ENCODE measurements at places on chromosomes 1 and 21.

DNA sequence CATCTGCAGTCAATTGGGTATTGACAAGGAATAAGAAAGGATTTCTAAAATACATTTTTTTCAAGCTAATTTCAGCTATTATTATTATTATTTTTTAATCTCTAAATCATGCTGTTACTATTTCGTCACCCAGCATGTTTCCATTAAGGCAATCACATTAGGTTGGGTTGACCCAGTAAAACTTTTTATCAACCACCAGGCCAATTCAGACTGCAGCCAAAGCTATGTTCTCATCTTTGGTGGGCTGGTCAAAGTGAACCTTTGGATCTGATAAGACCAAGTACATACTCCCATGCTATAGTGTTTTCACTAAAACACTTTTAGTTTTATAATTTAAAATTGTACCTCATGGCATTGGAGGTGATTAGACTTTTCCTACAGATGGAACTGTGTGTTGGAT, 198.6 kb downstream of the PBX1 start:
- no peak for DNase-seq

DNA sequence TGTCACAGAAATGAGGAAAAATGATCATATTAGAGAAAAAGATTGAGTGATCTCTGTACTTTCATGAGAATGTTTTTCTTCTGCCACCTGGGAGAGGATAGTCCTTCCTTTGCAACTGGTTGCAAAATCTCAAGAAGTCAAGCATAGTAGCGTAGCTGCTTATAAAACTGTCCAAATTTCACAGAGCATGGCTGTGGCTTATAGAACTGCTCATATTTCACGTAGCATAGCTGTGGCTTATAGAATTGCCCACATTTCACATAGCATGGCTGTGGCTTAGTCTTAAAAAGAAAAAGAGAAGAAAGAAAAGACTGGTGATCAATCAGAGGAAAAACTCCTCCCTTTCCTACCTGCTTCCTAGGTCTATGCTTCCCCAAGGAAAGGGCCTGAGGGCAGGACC, 329.5 kb downstream of the SIPA1L2 start:
- DNase-seq = no peak

GRCh38 chr1:94020764-94021579, 100.0 kb downstream of the ABCA4 start:
- DNase-seq = no peak

- DNase-seq = no peak
Measured at GRCh38 chr1:10583641-10584040, 108.9 kb downstream of the PEX14 start.

GRCh38 chr1:195562074-195562473, 1046.2 kb downstream of the KCNT2 start:
- DNase-seq = no peak

GRCh38 chr1:40808002-40808401, 24.4 kb downstream of the KCNQ4 start:
- DNase-seq = no peak

DNA sequence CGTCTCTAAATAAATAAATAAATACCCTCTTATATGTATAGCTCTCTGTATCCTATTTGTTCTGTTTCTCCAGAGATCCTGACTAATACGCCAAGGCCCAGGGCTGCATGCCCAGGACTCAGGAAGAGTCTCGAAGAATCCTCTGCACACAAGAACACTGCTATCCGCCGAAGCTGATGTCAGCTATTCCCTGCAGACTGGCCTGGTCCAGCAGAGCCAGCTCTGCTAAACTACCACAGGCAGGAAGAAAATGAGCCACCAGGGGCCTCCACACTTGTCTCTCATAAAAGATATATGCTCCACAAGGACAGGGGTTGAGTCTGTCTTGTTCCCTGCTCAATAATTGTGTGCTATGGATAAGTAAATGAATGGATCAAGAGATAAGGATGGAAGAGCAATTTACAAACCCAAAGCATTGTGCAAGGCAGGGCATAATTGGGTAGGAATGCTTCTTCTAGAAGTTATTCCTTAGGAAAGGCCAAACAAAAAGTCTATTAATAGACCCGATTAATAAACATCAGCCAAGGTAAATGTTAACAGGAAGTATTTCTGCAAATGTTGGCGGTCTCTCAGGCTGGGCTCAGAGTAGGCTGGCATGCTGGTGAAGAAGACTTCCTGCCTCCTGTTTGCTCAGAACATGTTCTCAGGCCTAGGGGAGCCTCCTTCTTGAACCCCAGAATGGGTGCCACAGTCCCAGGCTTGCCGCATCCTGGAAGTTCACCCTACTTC, 26.3 kb upstream of the MAN1C1 start:
- DNase-seq = no peak

- no peak for DNase-seq
Measured at GRCh38 chr1:44273560-44274350, 60.5 kb downstream of the DMAP1 start.

DNA sequence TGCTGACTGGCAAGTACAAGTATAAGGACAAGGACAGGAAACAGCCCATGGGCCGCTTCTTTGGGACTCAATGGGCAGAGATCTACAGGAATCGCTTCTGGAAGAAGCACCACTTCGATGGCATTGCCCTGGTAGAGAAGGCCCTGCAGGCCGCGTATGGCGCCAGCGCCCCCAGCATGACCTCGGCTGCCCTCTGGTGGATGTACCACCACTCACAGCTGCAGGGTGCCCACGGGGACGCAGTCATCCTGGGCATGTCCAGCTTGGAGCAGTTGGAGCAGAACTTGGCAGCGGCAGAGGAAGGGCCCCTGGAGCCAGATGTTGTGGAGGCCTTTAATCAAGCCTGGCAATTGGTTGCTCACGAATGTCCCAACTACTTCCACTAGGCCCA, 32.0 kb downstream of the SLC16A1 start:
- no peak for DNase-seq

DNA sequence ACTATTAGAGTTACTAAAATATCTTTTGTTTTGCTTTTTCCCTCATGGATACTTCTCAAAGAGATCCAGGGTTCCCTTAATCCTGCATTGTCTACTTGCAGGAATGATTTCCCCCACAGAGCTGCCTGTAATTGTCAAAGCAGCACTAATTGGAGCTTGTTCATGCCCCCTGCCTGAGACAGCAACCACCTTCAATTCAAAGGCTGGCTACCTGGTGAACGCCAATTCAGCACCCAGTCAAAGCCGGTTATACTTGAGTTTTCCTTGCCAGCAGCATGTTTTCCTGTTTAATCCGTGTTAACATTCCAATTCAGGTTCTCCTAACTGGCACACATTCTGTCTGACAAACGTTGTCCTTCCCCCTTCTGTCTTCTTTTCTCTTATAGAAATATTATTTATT, 382.9 kb downstream of the NTNG1 start:
- DNase-seq = no peak

DNA sequence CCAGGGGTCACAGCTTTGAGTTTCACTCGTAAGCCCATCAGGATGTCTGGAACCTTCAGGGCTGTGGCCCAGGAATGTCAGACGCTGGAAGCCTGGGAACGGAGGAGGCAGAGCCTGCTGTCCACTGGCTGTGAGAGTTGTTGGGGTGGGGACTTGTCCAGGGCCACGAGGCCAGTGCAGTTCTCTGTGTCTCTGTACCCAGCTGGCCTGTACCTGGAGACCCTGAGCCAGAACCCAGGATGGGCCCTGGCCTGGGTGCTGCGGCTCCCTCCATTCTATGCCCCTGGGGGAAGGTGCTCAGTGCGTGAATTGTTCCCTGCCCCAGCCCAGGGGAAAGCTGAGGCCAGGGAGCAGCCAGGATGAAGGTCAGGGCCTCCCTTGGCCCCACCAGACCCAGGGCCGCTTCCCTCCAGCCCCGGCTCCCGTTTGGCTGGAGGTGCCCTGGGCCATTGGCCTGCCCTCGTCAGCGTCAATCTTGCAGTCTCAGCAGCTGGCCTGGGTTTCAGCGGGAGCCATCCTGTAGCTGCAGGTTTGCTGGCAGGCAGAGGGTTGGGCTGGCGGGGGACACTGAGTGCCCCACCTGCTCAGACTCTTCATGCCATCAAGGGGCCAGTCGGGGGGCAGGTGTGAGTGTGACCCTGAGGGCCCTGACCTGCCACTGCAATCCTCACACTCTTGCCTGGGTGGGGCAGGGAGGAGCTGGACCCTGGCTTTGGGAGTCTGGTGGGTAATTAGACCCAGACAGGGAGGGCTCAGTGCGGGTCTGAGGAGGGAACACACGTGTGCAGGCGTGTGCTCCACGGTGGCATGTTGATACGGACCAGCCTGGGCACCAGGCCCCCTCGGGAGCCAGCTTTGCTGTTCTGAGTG, 724 bp upstream of the CALML6 start:
- DNase-seq = no peak

DNA sequence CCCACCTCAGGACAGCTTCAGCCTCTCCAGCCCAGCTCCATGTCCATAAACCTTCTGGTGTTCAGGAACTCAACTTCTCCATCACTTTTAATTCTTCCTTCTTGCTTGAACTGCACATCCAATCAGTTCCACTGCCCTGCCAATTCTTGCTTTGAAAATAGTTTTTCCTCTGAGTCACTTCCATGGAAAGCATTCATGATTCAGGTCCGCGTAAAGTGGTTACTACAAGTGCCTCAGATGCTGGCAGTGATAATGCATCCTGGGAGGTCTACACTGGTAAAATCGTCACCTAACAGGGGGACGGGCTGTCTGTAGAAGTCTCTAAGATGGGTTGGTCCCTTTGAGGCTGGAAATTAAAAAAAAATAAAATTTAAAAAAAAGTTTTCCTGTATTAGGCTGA, 25.9 kb upstream of the RCAN1 start:
- DNase-seq = no peak

GRCh38 chr1:41751804-41752513, 166.8 kb downstream of the HIVEP3 start:
- no peak for DNase-seq

GRCh38 chr1:54973205-54973921, 7.1 kb upstream of the TMEM61 start:
- no peak for DNase-seq

DNA sequence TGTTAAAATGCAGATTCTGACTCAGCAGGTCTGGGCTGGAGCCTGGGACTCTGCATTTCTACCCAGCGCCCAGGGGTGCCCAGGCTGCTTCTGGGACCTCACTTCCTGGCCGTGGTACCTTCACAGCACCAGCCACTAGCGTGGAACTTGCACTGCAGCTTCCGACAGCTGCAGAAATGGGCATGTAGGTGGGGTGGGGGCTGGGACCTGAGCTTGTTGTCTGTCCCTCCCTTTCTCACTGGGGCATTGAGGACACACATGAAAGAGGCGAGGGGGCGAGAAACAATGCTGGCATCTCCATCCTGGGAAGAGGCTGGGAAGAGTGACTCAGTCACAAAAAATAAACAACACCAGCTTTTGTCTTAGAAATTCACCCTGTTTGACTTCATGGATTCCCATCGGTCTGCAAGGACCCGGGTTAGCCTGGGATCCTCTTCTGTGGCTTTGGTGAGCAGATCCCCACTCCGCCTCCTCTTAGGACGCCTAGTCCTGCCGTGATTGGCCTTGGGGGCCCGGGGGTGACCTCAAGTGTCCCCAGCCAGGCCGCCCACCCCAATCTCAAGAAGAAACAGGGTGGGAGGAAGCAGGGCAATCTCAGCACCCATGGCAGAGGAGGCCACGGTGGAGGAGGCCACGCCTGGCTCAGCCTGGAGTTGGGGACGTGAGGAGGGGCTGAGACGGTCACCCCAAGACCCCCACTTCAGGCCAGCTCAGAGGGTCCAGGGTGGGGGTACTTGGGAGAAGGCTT, 29.9 kb upstream of the POFUT2 start:
- no peak for DNase-seq

GRCh38 chr21:35451276-35451675, 402.2 kb upstream of the RUNX1 start:
- no peak for DNase-seq

- DNase-seq = no peak
Measured at GRCh38 chr21:28913071-28913470, 79.6 kb downstream of the LTN1 start.

DNA sequence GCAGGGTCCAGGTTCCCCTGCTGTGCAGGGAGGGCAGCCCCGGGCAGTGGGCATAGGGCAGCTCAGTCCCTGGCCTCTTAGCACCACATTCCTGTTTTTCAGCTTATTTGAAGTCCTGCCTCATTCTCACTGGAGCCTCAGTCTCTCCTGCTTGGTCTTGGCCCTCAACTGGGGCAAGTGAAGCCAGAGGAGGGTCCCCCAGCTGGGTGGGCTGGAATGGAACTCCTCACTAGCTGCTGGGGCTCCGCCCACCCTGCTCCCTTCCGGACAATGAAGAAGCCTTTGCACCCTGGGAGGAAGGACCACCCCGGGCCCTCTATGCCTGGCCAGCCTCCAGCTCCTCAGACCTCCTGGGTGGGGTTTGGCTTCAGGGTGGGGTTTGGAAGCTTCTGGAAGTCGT, 32.8 kb upstream of the LHX4 start:
- no peak for DNase-seq

- DNase-seq = no peak
Measured at GRCh38 chr1:78737241-78737640, 87.6 kb downstream of the IFI44 start.

- DNase-seq = no peak
Measured at GRCh38 chr1:247529771-247530355, 6.4 kb downstream of the OR2C3 start.

DNA sequence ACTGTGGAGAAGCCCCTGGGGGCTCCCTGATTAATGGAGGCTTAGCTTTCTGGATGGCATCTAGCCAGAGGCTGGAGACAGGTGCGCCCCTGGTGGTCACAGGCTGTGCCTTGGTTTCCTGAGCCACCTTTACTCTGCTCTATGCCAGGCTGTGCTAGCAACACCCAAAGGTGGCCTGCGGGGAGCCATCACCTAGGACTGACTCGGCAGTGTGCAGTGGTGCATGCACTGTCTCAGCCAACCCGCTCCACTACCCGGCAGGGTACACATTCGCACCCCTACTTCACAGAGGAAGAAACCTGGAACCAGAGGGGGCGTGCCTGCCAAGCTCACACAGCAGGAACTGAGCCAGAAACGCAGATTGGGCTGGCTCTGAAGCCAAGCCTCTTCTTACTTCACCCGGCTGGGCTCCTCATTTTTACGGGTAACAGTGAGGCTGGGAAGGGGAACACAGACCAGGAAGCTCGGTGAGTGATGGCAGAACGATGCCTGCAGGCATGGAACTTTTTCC, 24.8 kb downstream of the PCSK9 start:
- DNase-seq = no peak

- DNase-seq = no peak
Measured at GRCh38 chr1:190477762-190478148, at the start of gene BRINP3. TSS of gene BRINP3 (minus strand) at chr1:190477864.

GRCh38 chr1:178942285-178943198, 71.7 kb upstream of the ANGPTL1 start:
- no peak for DNase-seq

- DNase-seq = no peak
Measured at GRCh38 chr1:55386456-55386855, 171.3 kb upstream of the USP24 start.

- DNase-seq = no peak
Measured at GRCh38 chr1:230174041-230174440, 107.0 kb downstream of the GALNT2 start.

DNA sequence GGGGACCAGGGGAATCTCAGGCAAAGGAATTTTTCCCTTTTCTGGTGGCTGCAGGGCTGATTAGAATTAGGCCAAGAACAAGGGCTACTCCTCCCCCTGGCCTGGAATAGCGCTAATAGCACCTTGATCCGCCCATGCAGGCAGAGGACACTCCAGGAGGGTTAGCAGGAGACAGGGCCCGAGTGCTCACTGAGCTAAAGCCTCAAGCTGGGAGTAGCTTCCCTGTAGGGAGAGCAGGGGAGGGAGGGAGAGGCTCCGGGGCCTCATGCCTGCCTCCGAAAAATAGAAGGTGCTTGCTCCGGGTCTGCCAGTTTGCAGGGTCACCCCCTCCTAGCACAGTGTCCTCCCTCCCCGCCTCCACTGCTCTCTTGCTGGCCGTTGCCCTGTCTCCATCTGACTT, 3.8 kb downstream of the PTPN7 start:
- DNase-seq = no peak

GRCh38 chr21:18801468-18801867, 397.9 kb upstream of the TMPRSS15 start:
- no peak for DNase-seq

All from stimulated activated CD4-positive, alpha-beta T cell treated with anti-CD3 and anti-CD28 coated beads, TNF-alpha, amount 100 ng/mL, for 1 hour (primary cell).